Activated CD8-positive, alpha-beta memory T cell treated with anti-CD3 and anti-CD28 coated beads, Interleukin-2, amount 10 ng/mL, durations not matched to agents 7 days and 5 days (primary cell): ENCODE measurements at places on chromosomes 6 and 20.
A peak's percentile ranks its signal among the peaks of the same experiment; 100 is the strongest.

DNA sequence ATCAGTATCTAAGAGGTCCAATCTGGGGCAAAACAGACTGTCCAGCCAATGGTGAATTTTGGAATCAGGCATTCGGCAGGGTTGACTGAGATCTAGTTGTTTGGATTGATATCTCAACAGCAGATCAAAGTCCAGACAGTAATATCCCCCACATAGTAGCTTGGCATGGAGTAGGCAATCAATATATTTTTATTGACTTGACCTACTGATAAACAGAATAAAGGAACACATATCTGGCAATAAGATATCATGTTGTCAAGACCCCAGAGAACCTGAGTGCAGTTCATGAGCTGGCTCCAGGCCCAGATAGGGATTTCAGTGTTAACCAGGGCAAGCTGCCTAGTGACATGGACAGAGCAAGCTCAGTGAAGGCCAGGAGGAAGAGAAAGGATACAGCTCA, 34.4 kb downstream of the TNFAIP3 start:
- DNase-seq: no peak

DNA sequence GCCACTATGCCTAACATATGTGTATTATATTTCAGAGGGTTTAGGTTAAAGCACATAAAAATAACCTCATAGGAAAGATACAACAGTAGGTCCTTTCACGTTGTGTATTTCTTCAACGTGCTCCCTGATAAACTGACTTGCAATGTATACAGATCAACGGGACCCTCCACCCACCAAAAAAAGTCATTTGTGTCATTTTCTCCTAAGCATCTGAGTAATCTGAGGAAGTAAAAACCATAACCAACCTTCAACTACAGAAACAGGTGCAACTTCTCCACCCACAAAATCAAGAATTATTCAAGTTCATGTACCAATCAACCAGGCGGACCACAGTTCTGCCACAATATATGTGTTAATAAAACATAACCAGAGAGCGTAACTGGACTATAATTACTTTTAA, 54.9 kb upstream of the NHSL1 start:
- DNase-seq: no peak

GRCh38 chr6:32867022-32867477, 13.1 kb downstream of the PSMB9 start:
- no peak for DNase-seq

- no peak for DNase-seq
Measured at GRCh38 chr20:31573555-31574321, 31.4 kb upstream of the ID1 start.

DNA sequence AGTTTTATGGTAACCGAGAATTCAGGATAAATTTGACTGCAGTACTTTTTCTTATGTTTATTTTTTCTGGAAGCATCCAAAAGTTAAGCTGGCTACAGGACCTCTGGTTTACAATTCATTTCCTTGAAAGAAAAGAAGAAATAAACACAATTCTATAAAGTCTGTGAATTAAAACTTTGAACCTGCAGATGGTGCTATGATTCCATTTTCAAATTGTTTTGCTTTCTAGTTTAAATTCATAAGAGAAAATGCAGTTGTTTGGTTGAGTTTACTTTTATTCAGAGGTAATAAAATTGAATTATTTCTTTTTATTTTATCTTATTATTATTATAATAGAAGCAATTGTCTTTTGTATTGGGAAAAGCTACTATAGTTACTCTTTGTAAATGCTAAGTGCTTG, 1.8 kb upstream of the VIP start:
- no peak for DNase-seq

DNA sequence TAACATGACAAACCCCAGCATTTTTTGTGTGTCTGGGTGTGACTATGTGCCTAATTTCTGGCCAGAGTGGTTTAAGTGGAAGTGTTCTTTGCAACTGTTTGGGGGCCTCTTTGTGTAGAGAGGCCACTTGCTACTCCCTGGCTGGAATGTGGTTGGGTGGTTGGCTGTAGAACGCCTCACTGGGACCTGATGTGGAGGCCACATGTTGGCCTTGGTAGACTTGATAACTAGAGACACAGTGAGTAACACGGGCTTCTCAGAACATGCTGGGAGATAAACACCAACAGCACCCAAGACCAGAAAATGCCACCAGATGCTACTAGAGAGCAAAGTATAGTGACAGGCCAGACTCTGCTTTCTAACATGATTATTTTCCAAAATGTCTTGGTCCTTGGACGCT, 111.2 kb upstream of the ZFP64 start:
- no peak for DNase-seq

DNA sequence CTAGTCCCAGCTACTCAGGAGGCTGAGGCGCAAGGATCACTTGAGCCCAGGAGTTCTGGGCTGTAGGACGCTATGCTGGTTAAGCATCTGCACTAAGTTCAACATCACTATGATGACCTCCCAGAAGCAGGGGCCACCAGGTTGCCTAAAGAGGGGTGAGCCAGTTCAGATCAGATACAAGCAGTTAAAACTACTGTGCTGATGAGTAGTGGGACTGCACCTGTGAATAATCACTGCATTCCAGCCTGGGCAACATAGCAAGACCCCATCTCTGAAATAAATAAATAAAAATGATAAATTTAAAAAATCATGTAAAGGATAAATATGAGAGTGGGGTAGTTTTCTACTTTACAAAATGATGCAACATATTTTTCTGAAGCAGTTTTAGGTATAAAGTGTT, 106.5 kb downstream of the TMEM170B start:
- DNase-seq: no peak

DNA sequence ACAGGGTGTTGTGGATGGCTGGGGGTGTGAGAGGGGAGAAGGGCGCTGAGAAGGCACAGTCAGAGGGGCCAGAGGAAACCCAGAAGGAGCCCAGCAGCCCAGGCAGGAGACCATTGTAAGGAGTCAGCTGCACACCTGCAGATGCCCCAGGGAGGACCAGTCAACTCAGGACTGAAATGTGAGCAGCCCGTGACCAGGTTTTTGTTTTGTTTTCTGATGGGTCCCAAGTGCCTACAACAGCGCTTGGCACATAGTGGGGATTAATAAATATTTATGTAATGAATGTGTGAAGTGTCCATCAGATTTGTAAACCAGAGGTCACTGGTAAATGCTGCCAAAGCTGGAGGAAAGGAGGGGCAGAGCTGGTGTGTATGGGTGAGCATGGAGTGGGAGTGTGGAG, 30.2 kb downstream of the TRAM2 start:
- DNase-seq: no peak

DNA sequence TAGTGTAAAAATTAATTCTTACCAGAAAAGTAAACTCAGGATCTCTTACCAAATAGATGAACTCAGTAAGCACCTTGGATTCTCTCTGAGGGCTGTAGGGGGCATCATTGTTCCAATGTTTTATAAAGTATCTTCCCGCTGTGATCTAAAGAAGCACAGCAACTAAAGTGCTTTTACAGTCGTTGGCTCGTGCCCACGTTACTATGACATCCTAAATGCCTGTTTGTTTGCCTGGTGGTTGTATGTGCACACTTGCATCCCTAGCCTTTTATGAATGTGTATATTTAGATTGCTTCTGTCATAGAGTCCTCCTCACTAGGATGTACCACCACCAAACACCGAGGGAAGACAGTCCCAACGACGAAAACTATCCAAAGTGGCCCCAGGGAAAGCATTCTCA, 34.5 kb downstream of the SLX4IP start:
- DNase-seq: peak; percentile 44

- DNase-seq: no peak
Measured at GRCh38 chr6:80639181-80639629, 532.7 kb downstream of the BCKDHB start.

- DNase-seq: no peak
Measured at GRCh38 chr6:156582509-156582992, 194.6 kb upstream of the ARID1B start.

GRCh38 chr6:40688214-40688761, 101.1 kb upstream of the LRFN2 start:
- no peak for DNase-seq

DNA sequence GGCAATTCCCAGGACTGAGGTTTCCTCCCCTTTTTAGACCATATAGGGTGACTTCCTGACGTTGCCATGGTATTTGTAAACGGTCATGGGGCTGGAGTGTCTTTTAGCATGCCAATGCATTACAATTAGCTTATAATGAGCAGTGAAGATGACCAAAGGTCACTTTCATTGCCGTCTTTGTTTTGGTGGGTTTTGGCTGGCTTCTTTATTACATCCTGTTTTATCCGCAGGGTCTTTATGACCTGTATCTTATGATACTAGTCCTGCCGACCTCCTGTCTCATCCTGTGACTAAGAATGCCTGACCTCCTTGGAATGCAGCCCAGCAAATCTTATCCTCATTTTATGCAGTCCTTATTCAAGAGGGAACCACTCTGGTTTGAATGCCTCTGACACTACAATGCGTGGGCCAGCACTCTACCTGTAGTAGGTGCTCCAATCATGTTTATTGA, 190.1 kb downstream of the KCNQ5 start:
- no peak for DNase-seq

- DNase-seq: no peak
Measured at GRCh38 chr6:161105408-161105807, 113.8 kb downstream of the MAP3K4 start.

GRCh38 chr20:63846128-63846771, 15.0 kb upstream of the ABHD16B start:
- no peak for DNase-seq

DNA sequence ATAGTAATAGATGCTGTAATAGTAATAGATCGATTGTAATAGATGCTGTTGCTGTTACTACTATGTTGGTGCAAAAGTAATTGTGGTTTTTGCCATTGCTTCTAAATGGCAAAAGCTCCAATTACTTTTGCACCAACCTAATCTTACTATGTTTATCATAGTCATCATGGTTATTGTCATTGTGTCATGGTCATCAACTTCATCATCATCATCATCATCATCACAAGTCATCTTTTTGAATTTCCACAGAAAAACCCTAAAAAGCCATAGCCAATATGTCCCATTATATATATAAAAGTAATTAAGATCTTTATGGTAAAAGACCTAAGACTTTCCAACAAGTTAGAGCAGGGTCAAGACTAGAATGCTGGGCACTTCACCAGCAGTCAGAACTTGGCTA, 435.1 kb upstream of the MARCKS start:
- DNase-seq: no peak

DNA sequence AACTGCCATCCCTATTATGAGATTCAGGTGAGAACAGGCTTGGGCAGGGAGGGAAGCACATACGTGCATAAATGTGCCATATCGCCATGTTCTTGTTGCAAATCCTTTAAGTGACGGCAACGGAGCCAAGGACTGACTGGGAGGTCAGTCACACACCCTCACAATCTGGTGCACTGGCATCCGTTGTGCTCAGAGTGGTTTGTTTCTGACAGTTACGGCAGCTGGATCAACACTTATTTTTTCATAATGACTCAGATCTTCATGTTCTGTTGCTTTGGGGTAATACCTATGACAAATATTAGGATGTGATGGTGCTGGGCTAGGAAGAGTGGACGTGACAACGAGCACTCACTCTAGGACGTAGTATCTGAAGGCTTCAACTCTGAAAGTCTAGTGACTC, 56.2 kb upstream of the PREP start:
- peak; percentile 87 for DNase-seq

DNA sequence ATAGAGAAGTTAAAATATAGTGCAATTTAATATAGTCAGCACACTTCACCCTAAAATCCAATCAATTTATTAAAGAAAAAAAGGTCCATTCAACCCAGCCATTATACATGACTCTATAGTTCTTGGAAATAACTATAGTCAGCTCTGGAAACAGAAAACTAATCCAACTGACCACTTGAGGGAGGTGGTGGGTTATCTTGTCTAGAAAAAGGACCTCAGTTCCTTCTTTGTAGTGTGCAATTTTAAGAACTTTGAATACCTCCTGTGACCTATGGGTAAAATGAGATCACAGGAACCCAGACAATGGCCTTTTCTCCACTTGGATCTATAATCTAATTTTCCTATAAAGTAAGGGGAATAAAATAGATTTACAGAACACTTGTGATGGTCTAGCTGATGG, 163.6 kb upstream of the CENPW start:
- DNase-seq: no peak

DNA sequence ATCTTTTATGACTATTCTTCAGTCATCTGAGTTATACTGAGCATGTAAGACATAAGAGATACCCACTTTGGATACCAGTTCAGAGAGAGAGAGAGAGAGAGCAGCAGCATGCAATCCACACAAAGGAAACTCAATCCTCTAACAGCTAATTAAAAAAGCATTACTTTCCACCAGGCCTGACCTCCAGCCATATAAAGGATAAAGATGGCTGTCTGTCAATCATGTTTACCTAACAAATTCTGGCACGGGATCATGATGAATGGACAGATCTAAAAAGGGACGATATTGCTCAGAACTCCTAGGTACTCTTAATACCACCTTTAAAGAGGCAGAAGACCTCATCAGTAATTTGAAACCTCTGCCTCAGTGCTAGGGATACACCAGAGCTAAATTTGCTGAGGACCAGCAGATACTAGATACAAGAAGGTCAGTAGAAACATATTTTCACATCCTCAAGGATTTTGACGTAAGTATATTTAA, 159.2 kb downstream of the RPS12 start:
- DNase-seq: no peak

DNA sequence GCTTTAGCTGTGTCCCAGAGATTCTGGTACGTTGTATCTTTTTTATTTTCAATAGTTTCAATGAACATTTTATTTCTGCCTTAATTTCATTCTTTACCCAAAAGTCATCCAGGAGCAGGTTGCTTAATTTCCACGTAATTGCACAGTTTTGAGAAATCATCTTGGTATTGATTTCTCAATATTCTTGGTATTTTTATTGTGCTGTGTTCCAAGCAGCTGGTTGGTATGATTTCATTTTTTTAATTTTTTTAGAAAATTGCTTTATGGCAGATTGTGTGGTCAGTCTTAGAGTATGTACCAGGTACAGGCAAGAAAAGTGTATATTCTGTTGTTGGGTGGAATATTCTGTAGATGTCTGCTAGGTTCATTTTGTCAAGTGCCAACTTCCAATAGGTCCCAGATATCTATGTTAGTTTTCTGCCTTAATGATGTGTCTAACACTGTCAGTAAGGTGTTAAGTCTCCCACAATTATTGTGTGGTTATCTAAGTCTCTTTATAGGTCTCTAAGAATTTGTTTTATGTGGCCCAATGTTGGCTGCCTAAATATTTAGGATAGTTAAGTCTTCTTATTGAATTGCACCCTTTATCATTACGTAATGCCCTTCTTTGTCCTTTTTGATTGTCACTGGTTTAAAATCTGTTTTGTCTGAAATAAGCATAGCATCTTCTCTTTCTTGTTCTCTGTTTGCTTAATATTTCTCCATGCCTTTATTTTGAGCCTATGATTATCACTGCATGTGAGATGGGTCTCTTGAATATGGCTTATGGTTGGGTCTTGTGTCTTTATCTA, 366.9 kb upstream of the IRAK1BP1 start:
- no peak for DNase-seq
